ENCODE measurements at places on chromosomes 4 and X.

DNA sequence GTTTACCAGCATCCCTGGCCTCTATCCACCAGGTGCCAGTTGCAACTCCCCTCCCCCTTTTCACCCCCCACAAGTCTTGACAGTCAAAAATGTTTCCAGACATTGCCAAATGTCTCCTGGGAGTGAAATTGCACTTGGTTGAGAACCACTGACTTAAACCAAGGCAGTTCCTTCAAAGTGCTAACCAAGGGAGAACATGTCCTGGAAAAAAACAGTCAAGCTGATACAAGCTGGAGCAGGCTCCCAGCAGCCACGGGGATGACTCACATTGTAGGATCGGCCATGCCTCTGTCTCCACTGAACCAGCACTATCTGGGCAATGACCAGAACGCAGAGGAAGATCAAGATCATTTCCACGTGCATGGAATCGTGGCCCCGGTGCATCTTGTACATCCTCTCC lies 11.4 kb downstream of the RNF175 start:
- no peak for DNase-seq

DNA sequence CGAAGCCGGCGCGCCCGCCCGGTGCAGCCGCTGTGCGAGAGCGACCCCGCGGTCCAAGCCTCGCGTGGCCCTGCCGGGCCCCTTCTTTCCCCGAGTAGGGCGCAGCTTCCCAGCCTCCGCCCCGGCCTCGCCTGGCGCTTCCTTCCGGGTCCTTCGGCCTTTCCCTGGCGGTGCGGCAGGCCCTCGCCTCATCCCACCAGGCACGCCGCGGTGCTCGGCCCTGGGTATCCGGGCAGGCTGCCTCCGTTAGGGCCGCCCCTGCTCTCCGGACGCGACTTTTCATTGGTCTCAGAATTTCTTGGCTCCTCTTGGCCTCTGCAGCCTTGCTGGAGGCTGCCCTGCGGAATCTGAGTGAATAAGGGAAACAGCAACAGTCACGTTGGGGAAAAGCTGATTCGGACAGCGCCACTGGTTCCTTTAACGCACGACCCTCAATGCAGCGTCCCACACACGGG lies 429 bp downstream of the UVSSA start:
- DNase-seq, result no peak

GRCh38 chrX:14916017-14916674 lies 42.9 kb downstream of the MOSPD2 start:
- no peak for DNase-seq

DNA sequence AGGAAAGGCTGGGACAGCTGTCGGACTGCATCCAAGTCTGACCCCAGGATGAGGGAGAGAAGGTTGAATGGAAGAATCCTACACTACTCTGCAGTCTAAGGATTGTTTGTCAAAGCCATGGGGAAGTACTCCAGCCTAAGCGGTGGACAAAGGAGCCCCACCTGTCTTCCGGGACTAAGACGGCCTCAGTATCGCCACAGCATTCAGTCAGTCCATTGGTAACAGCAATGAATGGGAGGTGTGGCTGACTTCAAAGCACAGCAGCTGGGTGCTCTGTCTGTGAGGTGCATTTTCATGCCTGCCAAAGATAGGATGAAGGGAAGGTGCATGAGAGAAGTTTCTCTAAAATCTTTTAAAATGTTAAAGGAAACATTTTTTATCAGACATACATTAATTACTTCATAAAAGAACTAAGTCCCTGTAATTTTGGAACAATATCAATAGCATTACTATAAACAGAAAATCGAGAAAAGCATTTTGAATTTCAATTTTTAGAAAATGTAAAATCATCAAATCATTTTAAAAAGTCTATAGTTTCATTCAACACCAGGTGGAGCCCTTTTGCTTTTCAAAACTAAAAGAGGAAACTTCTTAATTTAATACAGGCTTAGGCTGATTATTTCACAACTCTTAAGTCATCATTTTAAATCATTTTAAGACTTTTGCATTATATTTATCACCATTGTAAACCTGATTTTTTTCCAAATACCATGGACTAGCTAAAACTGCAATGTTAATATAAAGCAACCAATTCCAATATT lies 27.6 kb upstream of the INTU start:
- no peak for DNase-seq

- DNase-seq, result no peak
These were observed 38.9 kb upstream of the CLCN4 start for GRCh38 chrX:10117864-10118377.

GRCh38 chr4:24476282-24476681 lies 108.1 kb downstream of the DHX15 start:
- DNase-seq, result no peak

- DNase-seq, result no peak
These were observed 654.3 kb upstream of the LCORL start for GRCh38 chr4:18675586-18676525.

DNA sequence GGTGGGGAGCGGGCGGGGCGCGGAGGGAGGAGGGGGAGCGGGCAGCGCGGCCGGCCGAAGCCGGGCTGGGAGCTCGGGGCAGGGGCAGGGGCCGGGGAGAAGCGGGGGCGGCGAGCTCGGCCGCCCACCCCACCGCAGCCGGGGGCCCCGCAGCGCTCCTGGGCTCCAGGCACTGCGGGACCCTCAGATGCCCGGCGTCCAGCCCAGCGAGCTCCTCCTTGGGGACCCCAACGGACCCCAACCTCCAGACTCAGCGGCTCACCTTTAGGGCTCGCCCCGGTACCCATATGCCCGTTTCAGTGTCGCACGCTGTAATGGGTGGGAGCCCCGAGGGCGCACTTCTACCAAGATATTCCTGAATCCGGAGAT lies 357 bp upstream of the ADGRG2 start:
- DNase-seq, result no peak

- DNase-seq, result no peak
These were observed 75.1 kb upstream of the NUDT10 start for GRCh38 chrX:51257490-51257889.

DNA sequence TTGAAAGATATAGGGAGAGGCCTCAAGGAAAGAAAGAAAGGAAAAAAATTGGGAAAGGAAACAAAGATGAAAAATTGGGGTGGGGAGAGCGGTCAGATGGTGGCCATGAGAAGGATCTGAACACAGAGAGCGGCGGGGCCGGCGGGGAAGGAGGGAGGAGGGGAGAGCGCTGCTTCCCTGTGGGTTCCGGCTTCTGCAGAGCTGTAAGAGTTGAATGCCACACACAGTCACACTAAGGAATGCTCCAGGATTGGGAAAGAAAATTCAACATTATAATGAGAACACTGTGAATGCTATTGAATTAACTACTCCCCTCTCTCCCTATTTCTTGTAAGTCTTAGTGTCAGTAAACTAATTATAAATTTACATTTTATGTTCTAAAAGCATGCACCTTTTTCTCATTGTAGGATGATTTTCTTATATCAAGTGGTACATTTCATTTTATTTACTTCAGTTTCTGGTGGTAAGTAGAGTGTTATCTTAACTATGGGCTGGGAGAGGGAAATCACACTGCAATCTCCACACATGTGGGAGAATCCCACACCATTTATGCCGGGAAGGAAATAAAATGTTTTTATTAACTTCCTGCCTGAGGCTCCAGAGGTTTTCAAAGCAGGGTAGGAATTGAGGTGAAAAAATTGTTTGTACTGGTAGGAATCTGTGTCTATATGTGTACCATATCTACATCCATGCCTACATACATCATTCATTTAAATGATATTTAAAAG lies 904 bp downstream of the F11 start:
- DNase-seq, result no peak

- no peak for DNase-seq
These were observed 571.0 kb upstream of the KLHL4 start for GRCh38 chrX:86946569-86946968.

DNA sequence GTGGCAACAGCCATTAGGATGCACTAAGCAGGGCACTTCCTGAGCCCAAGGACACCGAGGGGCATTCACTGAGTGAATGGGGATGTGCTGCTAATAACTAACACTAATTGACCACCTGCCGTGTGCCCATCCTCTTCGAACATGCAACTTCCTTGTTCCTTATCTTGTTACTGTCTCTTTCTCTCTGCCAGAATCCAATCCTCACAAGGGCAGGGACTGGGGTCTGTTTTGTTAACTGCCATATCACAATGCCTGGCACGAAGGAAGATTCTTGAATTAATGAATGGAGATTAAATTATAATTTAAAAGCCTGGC lies 1.3 kb downstream of the ERAS start:
- DNase-seq, result no peak

DNA sequence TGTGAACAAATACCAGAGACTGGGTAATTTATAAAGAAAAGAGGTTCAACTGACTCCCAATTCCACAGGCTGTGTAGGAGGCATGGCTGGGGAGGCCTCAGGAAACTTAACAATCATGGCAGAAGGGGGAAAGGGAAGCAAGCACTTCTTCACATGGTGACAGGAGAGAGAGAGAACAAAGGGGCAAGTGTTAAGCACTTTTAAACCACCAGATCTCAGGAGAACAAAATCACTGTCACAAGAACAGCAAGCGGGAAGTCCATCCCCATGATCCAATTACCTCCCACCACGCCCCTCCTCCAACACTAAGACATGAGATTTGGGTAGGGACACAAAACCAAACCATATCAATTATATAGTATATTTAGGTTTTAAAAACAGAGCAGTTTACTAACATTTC lies 30.8 kb downstream of the MOB1B start:
- no peak for DNase-seq

DNA sequence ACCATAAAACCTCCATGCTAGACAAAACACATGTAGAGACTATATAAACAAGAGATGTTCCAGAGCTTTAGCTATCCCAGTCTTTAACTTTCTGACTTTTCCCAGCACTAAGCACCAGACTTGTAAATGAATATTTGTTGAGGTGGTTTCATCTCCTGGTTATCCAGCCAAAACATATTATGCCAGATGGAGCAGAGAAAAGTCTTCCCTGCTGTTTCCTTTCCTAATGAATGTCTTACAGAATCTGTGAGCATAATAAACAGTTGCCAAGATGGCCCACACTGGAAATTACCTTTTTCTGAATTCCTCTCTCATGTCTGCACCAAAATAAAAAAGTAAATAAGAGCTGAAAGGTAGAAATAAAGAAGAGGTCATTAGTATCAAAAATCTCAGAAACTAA lies 159.2 kb downstream of the TECRL start:
- DNase-seq, result no peak

GRCh38 chr4:90960840-90961239 lies 833.6 kb downstream of the CCSER1 start:
- no peak for DNase-seq

- DNase-seq, result no peak
These were observed 12.3 kb upstream of the TMEM271 start for GRCh38 chr4:588351-588849.

- DNase-seq, result no peak
These were observed 94.5 kb downstream of the ANXA3 start for GRCh38 chr4:78645853-78646757.

DNA sequence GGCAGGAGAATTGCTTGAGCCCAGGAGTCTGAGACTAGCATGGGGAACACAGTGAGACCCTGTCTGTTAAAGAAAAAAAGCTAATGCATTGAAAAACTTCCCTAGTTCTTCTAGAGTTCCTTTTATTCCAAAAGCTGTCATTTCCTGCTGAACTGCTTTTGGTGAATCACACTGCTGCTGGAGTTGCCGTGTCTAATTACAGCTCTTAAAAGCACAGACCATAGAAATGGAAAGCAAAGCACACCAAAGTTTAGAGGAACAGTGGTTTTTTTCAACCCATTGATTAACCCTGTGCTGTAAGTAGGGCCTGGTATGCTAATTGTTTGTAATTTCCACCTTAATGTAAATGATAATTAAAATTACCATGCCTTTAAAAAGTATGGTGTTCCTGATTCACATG lies 52.4 kb downstream of the SEPTIN11 start:
- no peak for DNase-seq

DNA sequence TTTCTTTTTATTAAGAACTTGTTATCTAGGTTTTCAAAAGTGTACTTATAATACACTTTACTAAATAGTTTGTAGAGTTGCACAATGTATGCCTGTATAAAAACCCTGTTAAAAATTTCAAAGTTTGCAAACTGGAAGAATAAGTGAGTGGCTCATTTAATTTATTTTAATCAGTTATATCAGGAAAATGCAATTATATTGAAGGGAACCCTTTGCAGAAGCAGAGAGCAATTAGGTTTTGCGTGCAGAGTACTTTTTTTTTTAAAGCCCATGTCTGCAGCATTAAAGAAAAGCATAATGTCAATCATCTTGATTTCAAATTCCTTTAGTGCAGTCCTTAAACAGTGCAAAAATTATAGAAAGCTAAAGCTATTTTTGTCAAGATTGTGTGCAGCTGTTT lies 271.3 kb upstream of the LDB2 start:
- no peak for DNase-seq

- DNase-seq, result no peak
These were observed 305.5 kb downstream of the RAB28 start for GRCh38 chr4:13178621-13179020.

DNA sequence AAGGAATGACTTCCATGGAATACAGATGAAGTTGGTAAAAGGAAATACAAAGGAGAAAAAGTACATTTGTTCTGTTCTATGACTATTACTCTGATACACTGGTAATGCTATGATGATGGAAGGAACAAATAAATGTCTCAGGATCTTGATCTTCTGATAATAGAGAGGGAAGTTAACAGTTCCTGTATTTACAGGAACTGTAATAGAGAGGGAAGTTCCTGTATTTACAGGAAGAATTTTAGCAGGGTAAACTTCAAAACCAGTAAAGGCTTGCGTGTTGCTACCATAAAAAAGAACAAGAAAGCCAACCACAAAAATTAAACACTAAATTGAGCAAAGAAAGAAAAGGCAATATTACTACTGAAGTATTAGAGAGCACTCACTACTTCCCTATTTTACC lies 91.7 kb upstream of the HPGD start:
- DNase-seq, result no peak

GRCh38 chrX:56788229-56788628 lies 59.2 kb downstream of the NBDY start:
- no peak for DNase-seq

DNA sequence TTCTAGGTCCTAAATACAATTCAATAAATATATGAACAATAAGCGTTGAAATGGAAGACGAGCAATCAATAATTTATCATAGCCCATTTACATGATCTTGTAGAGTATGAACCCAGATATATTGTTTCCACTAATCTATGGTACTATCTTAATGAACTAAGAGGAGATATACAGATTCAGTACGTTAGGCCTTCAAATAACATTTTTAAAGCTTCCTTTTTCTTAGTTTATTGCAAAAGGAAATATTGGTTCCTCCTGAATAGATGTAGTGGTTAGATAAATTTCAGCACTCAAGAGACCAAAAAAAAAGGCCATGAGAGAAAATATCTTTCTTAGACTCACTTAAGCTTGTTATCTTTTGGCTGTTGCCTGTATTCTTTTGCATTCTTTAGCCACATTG lies 147.5 kb upstream of the PITX2 start:
- no peak for DNase-seq

- DNase-seq, result no peak
These were observed 29.6 kb upstream of the AP1AR start for GRCh38 chr4:112201915-112202505.

- DNase-seq, result no peak
These were observed 225.8 kb upstream of the SFRP2 start for GRCh38 chr4:154014407-154015321.

DNA sequence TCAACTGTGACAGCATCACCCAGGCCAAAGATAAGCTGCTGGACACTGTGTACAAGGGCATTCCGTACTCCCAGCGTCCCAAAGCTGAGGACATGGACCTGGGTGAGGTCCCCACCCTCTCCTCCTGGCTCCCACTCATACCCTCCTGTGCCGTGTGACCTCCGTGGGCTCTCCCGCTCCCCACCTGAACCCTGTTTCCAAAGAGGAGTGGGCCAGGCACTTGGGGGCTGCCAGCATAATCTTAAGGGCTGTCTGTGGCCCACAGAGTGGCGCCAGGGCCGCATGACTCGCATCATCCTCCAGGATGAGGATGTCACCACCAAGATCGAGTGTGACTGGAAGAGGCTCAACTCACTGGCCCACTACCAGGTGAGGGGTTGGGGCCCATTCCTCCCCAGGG lies 10.0 kb downstream of the LAGE3 start:
- no peak for DNase-seq
